Stimulated activated CD4-positive, alpha-beta T cell treated with anti-CD3 and anti-CD28 coated beads, Interleukin-1b, Interleukin-23, amount 100 ng/mL, for 1 hour (primary cell): ENCODE measurements at places on chromosomes 4 and X.

DNA sequence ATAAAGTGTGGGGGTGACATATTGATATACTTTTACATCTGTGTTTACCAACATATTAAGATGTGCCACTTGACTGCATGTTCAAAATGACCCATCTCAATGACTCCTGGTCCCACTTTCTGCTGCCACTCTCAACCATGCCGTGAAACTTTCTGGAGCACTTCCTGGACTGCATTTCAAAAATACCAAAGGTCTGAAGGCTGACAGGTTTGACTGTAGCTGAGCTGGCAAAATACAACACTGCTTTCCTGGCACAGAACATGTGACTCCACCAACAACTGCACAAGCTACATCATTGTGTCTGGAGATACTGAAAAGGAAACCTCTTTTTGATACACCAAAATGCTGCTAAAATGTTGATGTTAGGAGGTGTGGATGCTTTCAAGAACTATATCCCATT lies 184.8 kb downstream of the UNC5C start:
- DNase-seq, result no peak

GRCh38 chrX:45006002-45006800 lies 133.2 kb downstream of the KDM6A start:
- DNase-seq, result no peak

GRCh38 chr4:55186123-55186522 lies 60.7 kb upstream of the KDR start:
- no peak for DNase-seq

DNA sequence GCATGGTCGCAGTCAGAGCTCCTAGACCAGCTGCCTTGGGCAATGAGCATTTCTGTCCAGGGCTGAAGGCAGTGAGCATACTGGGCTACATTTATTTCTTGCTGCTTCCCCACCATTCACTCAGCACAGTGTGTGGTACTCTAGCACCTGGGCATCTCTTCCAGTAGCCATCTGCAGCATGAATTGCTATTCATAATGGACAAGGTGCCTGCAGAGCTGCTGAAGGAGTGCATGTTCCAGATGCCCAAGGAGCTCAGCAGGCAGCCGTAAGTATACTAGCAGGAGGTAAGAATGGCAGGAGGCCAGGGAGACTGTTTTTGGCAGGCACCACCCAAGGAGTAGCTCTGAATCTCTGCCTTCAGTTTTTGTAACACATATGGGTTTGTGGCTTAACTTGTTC lies 110.4 kb upstream of the RXFP1 start:
- no peak for DNase-seq

GRCh38 chrX:8960957-8961468 lies 72.9 kb downstream of the FAM9B start:
- no peak for DNase-seq

DNA sequence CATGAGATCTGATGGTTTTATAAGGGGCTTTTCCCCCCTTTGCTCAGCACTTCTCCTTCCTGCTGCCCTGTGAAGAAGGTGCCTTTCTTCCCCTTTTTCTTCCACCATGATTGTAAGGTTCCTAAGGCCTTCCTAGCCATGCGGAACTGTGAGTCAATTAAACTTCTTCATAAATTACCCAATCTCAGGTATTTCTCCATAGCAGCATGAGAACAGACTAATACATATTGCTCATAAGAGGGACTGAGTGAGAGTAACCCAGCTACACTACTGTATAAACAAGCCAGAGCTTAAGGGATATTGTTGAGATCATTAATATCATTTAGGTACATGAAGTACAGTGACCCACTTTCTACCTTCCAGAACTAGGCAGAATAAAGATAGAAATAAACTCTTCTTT lies 102.9 kb downstream of the TEX13A start:
- no peak for DNase-seq

GRCh38 chr4:100841911-100842310 lies 324.1 kb upstream of the EMCN start:
- no peak for DNase-seq

GRCh38 chrX:129654652-129655546 lies at the start of gene APLN:
TSS of gene APLN (minus strand) at chrX:129654956. CDS start at chrX:129654630, 326 bp downstream.
- no peak for DNase-seq

DNA sequence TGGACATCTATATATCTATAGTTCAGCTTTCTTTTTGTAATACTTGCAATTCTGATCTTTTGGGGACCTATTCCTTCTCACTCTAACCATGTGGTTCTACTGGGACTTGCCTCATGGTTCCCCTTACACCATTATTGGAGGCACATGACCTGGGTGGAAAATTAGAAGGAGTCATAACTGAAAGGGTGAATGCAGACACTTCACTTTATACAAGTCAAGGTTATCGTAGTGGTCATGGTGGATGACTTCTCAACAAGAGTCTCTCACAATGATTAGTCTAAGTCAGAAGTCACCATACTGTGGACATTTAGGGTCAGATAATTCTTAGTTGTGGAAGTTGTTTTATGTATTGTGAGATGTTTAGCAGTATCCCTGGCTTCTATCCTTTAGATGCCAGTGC lies 10.5 kb upstream of the EIF4E start:
- DNase-seq, result no peak

DNA sequence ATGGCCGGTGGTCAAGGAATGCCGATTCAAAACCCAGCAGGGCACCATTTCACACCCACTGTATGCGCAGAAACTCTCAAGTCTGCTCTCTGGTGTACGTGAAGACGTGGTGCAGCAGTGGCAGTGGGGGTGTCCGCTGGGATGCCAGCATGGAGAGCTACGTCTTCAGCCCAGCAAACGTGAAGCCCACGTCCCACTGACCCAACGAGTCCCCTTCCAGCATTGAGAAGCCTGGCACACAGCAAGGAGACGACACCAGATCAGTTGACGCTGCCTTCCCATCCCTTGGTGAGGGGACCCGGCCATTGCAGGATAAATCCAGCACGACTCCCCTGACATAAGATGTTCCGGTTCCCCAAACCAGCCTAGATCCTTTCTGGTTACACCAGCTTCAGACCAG lies 2.2 kb upstream of the PLXNB3 start:
- DNase-seq, result no peak

- DNase-seq, result no peak
These were observed 210.6 kb downstream of the COL25A1 start for GRCh38 chr4:109091727-109092409.

GRCh38 chr4:181538431-181538830 lies 704.8 kb upstream of the TENM3 start:
- no peak for DNase-seq

- no peak for DNase-seq
These were observed 90.8 kb upstream of the NPFFR2 start for GRCh38 chr4:71941001-71941400.

- no peak for DNase-seq
These were observed 886 bp downstream of the DCLK2 start for GRCh38 chr4:150079081-150079581.

DNA sequence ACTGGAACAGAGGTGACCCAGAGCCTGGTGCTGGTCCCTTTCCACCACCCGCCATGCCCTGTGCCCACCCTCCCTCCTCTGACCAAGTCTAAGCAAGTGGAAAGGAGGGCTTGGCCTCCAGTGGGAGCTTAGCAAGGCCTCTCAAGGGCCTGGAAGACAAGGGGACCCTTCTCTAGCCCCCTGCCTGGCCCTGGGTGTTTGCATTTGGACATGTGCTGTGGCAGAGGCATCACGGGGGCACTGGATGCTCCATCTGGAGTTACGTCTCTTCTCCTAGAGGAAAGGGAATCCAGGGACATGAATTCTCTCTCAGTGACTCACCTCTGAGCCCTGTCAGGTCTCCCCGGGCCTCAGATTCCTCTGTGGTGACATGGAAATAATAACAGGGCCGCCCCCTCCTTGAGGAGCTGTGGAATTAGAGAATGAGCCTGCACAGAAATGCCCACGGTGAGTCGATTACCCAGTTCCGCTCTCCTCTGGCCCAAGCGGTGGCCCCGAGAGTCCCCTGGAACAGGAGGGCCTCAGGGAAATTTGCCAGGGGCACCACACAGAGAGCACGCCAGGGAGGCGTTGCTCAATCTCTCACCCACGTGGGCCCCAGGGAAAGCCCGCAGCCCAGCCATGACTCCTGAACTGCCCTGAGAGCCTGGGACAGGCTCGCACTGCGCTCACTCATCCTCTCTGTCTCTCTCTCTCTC lies 189.6 kb downstream of the BCOR start:
- DNase-seq, result no peak

- DNase-seq, result no peak
These were observed 325.3 kb upstream of the RASGEF1B start for GRCh38 chr4:81796790-81797528.

- DNase-seq, result no peak
These were observed 52.5 kb downstream of the PPARGC1A start for GRCh38 chr4:23837371-23837770.

DNA sequence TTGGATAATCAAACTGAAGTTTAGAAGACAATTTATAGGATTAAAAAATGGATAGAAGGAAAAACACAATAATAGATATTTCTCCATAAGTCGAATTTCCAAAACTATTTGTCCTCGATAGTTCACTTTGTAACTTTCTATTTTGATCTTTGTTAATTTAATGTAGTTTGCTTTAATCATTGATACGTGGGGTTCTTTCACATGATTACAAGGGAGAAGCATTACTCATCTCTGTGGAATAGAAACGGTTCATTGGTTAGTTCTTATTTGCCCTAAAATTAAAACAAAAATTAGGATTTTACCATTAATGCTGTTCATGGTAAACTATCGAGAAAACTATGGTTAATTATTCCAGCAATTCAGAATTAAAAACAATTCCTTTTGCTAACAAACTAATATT lies 2.1 kb downstream of the TET2 start:
- DNase-seq, result no peak

DNA sequence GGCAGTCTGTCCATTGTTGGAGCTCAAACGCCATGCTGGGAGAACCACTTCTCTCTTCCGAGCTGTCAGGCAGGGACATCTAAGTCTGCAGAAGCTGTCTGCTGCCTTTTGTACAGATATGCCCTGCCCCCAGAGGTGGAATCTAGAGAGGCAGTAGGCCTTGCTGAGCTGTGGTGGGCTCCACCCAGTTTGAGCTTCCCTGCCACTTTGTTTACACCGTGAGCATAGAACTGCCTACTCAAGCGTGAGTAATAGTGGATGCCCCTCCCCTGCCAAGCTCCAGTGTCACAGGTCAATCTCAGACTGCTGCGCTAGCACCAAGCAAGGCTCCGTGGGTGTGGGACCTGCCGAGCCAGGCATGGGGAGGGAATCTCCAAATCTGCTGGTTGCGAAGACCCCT lies 145.7 kb downstream of the VSIG4 start:
- DNase-seq, result no peak

- no peak for DNase-seq
These were observed 68.8 kb upstream of the BCOR start for GRCh38 chrX:40166582-40166981.

DNA sequence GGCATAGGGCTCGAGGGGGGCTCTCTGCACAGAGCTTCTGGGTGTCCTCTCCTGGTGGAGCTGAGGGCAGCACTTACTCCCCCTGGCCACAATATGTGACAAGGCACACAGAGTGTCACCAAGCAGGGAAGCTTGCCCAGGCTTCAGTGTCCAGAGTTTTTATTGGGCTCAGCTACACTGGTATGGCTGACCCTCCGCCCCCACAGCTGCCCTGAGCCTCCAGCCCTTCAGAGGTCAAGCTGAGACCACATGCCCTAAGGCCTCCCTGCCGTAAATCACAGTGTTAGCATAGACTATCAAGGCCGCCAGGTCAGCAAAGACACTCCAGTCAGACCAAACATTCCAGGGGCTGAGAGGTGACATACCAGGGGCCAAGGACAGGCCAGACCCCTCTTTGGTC lies 59.0 kb downstream of the EVC start:
- no peak for DNase-seq

DNA sequence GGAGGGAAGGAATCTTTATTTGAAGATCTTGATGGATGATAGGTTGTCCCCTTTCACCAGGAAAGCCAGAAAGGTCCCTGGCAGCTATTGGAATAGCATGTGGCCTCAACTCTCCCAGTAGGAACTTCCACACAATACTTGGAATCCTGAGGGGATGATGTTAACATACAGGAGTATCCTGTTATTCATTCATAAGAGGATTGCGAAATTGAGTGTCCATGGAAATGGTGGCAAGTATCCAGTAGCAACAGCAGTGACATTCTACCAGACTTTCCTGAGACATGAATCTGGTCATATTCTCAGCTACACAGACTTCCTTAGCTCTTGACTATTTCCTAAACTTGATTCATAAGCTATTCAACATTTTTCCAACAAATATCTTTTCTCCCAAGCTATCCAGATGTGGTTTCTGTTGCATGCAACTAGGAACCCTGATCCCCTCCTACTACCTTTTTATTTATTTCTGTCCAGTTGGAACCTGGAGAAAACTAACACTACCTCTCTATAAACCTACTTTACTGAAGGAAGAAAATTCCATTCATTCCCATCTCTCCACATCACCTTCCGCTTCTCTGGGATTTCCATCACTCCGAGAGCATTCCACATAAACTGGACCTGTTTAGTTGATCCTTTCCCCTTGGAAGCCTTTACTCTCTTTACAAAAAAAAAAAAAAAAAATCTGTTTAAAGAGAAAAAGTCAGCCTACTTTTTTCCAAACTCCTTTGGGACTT lies 101.8 kb downstream of the ANXA5 start:
- no peak for DNase-seq

DNA sequence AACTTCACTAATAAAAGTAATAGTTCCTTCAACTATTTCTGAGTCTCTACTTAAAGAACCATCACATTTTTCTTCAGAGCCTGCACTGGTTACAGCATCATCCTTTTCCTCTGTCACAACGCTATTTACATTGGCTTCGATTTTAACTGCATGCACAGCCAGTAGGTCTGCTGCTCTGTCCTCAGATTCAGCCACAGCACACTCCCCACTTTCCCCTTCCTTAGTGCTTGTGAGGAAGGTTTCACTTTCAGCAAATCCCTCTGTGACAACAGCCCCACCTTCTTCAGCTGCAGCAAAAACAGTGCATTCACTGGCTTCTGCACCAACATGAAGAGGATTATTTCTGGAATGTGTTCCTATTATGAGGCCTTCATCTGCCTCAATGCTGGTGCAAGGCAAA lies 25.7 kb downstream of the BOD1L1 start:
- no peak for DNase-seq

DNA sequence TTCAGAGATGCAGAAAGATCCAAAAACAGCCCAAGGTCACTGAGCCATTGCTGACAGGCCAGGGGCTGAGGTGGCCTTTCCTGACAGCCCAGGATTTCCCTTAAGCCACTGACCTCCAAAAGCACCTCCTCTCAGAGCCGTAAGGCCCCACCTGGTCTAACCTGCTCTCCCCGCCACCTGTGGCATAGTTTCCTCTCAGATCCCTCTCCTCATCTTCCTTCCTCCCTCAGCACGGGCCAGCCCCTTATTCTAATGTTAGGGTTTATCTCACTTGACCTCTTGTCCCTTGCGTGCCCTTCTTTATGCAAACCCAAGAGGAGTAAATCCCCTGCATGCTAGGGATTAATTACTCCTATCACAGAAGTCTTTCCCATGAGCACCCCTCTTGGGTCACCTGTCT lies 113.0 kb downstream of the RBM47 start:
- DNase-seq, result no peak

DNA sequence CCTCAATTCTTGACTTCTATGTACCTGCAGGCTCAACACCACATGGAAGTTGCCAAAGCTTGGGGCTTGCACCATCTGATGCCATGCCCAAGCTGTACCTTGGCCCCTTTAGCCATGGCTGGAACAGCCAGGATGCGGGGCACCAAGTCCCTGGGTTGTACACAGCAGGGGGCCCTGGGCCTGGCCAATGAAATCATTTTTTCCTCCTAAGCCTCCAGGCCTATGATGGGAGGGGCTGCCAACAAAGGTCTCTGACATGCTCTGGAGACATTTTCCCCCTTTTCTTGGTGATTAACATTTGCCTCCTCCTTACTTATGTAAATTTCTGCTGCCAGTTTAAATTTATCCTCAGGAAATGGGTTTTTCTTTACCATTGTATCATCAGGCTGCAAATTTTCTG lies 1428.1 kb downstream of the C4orf33 start:
- no peak for DNase-seq

GRCh38 chr4:152247271-152247975 lies 288.5 kb downstream of the FBXW7 start:
- no peak for DNase-seq
